ENCODE measurements at places on chromosomes 6 and 20.

DNA sequence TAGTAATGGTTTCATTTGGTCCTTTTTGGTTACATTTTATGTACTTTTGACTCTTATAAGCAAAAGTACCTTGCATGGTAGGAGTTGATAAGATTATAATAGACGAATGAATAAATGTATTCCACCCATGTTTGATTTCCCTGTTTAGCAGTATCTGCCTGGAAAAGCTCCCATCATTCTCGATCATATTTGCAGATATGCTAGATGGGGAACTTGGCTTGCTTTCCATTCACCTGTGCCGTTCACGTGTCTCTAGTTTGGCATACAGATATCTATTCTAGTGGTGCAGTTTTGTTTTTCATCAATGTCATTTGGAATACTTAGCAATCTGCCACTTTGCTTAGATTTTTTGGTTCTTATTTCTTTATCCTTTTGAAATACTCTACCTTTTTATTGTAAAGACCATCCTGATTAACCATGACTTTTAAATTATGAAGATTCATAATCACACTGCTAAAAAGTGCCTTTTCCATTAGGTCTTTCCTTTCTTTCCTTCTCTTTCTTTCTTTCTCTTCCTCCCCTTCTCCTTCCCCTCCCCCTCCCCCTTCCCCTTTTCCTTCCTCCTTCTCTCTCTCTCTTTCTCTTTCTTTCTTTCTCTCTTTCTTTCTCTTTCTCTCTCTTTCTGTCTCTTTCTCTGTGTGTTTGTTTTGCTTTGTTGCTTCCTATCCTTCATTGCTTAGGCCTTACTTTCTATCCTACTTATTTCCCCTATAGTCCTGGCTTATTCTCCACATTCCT, 40.4 kb downstream of the ANKS1A start:
- DNase-seq: no peak

- no peak for DNase-seq
Observed at GRCh38 chr6:144211160-144211559, 60.8 kb downstream of the STX11 start.

- DNase-seq: no peak
Observed at GRCh38 chr6:109372130-109372529, 10.1 kb downstream of the CD164 start.

DNA sequence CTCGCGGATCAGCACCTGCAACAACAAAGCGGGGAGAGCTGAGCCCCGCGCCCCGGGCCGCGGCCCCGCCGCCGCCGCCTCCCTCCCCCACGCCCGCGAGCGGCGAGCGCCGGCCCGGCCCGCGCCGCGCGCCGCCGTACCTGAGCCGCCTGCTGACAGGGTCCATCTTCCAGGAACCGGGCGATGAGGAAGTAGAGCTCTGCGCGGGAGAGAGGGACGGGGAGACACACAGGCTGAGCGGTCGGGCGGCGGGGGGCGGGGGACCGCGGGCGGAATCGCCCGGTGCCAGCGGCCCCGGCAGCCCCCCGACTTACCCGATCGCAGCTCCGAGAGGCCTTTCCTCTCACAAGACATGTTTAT, 359 bp downstream of the PHIP start:
- peak; percentile 58 for DNase-seq

- DNase-seq: no peak
Observed at GRCh38 chr6:38762848-38763247, 47.7 kb downstream of the DNAH8 start.

DNA sequence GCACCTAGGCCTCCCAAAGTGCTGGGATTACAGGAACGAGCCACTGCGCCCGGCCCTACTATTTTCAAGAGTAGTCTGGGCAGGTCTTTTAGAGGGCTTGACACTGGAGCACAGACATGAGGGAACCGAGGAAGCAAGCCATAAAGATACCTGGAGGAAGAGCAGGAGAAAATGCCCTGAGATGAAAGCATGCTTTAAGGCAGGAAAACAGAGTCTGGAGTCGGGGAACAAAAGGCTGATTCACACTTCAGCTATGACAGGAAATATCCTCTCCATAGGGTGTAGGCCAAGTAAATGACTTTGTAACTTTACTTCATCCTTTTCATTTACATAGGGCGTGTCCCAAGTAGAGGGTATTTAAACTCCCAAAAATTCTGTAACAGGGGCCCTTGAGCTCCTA, 4.3 kb upstream of the SERINC3 start:
- no peak for DNase-seq

DNA sequence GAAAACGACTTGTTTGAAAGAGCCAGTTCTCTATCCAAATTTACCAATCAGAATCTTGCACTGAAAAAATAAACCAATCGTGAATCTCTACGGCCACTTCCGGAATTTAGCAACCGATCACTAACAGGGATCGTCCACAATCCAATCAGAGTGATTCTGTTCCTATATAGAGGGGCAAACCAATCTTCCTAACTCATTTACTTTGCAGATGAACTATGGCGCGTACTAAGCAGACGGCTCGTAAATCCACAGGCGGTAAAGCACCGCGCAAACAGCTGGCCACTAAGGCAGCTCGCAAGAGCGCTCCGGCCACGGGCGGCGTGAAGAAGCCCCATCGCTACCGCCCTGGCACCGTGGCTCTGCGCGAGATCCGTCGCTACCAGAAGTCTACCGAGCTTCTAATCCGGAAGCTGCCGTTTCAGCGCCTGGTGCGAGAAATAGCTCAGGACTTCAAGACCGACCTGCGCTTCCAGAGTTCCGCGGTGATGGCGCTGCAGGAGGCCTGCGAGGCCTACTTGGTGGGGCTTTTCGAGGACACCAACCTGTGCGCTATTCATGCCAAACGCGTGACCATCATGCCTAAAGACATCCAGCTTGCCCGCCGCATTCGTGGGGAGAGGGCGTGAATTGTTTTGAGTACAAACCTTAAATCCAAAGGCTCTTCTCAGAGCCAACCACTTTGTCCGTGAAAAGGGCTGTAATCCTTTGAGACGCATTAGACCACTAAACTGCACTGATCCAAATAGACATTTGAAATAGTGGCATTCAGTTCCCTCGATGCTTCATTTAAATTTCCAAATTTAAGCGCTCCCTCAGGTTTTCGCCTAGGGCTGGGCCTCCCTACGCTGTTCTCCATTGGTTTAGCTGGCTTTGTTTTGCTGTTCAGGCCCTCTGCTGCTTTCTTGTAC, 138.0 kb downstream of the HFE start:
- DNase-seq: no peak

- DNase-seq: no peak
Observed at GRCh38 chr6:9978480-9978879, 436.4 kb downstream of the TFAP2A start.

- DNase-seq: no peak
Observed at GRCh38 chr6:129543981-129544380, 166.0 kb downstream of the ARHGAP18 start.

GRCh38 chr6:14075095-14075503, 42.5 kb upstream of the CD83 start:
- no peak for DNase-seq

GRCh38 chr6:37259191-37259590, 1.2 kb upstream of the TMEM217 start:
- no peak for DNase-seq

- DNase-seq: no peak
Observed at GRCh38 chr6:116330511-116330910, 40.2 kb upstream of the DSE start.

DNA sequence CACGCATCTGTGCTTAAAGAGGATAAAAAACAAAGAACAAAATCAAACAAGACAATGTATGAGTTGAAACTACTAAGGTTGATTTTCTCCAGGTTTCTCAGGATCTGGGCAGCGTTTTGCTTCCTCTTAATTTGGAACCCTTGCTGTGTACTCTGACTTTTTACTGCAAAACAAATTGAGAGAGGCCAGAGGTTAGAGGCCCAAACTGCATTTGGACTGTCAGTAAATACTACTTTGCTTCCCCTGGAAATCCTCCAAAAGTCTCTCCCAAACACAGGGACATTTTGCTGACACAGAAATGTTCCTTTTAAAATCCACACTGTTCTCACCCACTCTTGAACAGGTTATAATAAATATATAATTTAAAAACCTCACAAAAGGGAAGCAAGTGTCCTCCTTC, 1.1 kb downstream of the ARG1 start:
- no peak for DNase-seq

GRCh38 chr6:112002307-112002706, 51.6 kb upstream of the CCN6 start:
- no peak for DNase-seq

DNA sequence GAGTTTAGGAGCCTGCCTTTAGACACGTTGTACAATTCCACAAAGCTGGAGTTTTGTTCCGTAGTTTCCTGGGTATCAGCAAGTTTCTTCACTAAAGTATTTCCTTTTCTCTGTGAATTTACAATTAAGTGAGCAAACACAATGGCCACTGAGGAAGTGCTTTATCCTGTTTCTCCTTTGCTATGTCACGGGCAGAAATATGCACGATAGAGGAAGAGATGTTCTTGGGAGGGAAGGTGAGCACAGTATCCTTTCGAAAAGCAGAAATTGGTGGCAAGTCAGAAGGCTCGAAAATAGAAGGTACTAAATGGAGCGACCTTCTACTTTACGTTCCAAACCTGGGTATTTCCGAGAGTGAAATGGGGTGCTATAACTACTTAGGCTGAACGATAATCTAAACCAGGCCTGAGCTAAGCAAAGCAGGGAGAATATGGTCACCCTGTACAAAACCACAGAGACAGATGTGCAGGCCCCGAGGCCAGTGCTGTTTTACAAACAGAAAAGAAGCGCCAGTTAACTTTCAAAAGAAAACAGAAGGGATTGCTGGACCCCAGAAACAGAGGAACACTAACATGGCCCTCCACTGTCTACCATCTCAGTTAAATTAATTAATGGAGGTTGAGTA, 259.6 kb downstream of the TBC1D7 start:
- no peak for DNase-seq

GRCh38 chr6:111664565-111665030, 58.9 kb upstream of the TRAF3IP2 start:
- no peak for DNase-seq

DNA sequence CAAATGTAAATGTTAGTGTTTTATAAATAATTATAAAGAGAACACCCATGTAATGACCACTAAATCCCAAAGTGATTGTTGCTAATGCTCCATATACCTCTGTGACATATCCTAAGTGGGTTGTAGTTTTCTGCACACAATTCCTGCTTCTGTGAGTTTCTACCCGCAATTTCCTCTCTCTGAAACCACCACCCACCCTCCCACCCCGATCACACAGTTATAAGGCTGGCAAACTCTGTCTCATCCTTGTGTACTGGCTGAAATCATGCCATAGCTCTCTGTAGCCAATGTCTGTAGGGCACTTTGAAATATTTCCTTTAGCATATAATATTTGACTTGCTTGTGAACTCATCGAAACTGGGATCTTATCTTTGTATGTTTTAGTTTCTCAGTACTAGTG, 236.6 kb downstream of the PLCB1 start:
- no peak for DNase-seq

GRCh38 chr20:19961293-19961692, 55.9 kb upstream of the NAA20 start:
- DNase-seq: no peak

- no peak for DNase-seq
Observed at GRCh38 chr6:5763407-5763806, 243.3 kb downstream of the NRN1 start.

GRCh38 chr6:100267721-100268123, 197.0 kb downstream of the SIM1 start:
- no peak for DNase-seq

- no peak for DNase-seq
Observed at GRCh38 chr20:42218621-42219374, 600.6 kb upstream of the CHD6 start.

DNA sequence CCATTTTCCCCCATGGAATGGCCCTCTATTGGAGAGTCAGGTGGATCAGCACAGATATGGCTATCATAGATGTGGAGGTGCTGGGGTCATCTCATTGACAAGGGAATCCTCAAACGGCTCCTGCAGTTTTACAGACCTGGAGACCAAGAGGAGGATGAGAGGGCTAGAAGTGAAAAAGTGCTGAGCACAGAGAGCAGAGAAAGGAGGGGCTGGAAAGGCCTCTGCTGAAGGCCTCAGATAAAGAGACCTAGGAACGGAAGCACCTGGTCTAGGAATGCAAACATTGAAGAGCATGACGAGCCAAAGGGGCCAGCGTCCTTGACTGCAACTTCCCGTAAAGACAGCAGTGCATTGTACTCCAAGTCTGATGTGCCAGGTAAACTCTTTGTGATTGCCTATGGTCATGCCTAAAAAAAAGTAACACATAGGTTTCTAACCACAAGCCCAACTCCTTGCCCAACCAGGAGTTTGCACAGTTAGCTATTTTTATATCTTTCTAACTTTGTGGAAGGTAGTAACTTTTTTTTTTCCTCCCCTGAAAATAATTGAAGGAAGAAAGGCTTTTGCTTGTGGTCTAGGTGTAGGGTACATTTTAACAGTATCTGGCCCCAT, 15.2 kb downstream of the RSPH4A start:
- no peak for DNase-seq
